SJCRH30 (cell line): ENCODE measurements at places on chromosomes 4 and X.

- no peak for DNase-seq
Observed at GRCh38 chr4:160251522-160252170, 1148.8 kb downstream of the RAPGEF2 start.

DNA sequence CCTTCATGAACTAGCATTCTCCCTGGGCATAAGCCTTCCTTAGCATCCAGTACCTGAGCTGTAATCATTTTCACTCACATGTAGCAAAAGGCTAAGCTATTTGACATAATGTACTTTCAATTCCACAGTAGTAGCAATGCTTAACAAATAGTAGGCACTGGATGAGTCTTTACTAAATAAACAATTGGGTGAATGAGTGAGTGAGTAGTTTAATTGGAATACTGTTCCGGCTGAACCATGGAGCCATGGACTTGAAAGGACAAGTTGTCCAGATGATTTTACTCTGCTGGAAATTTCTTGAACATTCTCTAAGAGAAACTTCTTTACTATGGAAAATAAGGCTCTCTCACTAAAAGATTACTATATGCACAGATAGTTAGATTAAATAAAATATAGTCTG is 159.3 kb downstream of the FAM47B start:
- DNase-seq: no peak

- no peak for DNase-seq
Observed at GRCh38 chr4:13865871-13866669, 238.5 kb upstream of the BOD1L1 start.

DNA sequence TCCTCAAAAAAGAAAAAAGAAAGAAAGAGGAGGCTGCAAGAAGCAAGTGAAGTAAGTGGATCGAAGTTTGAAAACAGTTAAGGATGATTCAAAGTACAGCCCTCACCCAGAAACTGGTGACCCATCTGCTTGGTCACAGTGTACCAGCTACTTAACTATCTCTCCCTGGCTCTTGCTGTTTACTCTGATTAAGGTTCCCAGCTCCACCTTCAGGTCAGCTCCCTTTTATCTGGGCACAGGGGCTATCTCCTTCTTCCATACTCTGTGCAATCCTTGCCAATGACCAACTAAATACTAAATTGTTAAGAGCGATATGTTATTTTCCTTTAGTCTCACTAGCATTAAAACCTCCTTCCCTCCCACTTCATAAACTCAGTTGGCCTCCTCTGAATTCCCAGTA is 81.5 kb upstream of the SMIM10 start:
- DNase-seq: no peak

DNA sequence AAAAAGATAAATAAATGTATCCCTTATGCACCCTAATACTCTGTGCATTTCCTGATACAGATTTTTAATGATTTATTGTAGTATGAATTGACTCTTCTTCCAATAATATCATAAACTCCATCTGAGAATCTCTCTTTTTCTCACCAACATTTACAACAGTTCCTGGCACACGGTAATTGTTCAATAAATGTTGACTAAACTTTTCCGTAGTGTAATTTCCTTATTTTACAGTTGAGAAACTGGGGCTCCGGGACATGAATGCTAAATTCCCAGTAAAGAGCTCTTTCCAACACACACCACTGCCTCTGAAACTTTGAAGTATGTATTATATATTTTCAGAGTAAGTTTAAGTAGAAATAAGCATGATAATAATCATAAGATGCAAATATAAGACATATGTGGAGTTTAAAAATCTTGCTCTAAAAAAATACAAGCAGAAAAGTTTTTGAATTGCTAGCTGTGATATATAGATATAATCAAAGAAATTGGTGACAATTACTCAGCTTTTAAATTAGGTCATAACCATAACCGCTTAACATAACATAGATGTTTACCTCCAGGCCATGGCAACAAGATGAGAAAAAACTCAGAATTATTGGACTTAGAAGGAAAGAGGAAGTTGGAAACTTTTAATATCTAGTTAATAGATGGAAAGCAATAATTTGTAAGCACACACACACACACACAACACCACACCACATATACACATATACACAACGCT is 28.2 kb upstream of the ANTXR2 start:
- DNase-seq: no peak

DNA sequence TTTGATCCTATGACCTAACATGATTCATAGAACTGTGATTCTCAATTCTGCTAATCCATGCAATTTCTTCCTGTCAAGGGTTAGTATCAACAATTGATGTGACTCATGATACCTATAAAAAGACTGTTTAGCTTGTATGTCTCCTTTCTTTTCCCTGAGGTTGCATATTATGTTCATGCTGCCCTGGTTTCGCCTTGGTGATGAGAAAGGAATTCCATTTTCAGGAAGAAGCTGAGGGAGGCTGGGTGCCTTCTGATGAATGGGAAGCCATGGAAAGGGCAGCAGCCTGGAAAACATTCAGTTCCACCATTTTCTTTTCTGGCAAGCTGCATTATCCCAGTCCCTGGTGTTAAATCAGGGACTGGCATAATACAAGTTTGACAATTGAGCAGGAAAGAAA is 976.5 kb downstream of the RPA4 start:
- no peak for DNase-seq

DNA sequence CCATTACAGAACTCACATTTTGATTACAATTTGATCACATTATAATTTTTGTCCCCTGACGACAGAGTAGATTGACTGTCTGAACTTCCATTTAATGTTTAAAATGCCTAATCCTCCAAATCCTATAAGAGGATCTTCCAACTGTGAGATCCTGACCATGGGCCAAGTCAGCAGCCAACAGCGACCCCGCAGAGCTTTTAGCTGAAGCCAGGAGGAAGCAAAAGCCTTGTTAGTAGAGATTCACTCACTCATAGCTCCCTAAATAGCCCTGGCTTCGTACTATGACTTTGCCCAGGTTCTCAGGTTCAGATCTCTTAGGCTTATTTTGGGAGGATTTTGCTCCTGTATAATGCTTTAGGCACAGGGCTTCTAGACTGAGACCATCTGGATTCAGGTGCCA is 413.1 kb downstream of the NKX6-1 start:
- DNase-seq: no peak

DNA sequence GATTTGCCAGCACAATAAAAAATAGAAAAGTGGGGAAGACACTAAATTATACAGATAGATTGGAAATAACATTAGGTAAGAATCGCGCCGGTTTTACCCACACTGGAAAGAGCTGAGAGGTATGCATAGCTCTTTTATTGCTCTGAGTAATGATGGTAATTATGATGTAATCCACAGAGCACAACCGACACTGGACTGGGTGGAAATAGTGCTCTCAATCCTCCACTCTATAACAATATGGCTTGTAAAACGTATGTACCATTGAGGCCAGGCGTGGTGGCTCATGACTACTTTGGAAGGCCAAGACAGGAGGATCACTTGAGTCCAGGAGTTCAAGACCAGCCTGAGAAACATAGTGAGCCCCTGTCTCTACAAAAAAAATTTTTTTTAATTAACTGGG is 104.3 kb upstream of the RAPGEF2 start:
- DNase-seq: no peak

- peak; percentile 83 for DNase-seq
Observed at GRCh38 chrX:10633722-10634121, 13.3 kb upstream of the MID1 start.

GRCh38 chr4:105133976-105134375 is 12.7 kb upstream of the TET2 start:
- DNase-seq: no peak
